ENCODE measurements at places on chromosomes 5 and 9.

DNA sequence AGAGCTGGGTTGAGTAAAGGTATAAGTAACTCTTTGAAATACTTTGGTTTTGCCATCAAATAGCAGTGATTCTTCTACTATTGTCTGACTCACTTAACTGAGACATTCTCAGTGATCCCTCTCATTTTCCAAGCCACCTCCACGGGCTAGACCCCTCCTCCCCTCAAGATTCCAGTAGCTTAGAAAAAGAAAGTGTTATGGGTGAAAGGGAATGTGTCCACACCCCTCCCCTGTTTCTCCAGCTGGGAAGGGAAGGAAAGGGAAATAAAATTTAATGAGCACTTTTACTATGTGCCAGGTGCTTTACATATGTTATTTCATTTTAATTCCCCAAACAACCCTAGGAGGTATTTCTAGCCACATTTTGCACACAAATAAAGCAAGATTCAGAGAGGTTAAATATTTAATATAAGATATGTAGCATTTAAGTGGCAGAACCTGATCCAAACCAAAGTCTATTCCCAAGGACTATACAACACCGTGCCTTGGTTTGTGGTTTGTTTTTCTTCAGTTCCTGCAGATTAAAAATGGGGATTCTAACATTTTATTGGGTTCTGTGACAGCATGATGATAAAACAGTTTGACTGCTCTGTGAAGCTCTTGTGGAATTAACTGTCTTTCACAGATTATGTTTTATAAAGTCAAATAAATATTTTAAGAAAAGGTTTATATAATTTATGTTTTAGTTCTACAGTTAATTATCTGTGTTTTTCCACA, 135.9 kb downstream of the ZSWIM6 start:
- DNase-seq = no peak

DNA sequence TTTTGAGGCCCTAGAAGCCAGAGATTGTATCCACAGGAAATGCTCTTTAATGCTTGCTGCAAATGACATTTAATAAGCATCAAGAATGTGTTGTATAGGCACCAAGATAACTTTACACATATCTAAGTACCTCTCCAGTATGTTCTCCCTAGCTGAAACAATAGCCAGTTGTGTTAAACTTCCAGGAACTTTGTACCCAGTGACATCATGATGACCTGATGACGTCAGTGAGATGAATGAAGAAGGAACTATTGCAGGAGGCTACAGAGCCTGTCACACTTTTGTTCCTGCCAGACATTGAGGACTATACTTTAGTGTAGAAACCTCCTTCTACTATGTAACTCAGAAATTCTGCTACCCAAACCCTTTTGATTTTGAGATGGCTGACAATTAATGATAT, 129.8 kb downstream of the CD180 start:
- no peak for DNase-seq

GRCh38 chr9:13915131-13915530, 398.8 kb downstream of the NFIB start:
- DNase-seq = no peak

- DNase-seq = no peak
These were observed 83.8 kb downstream of the TRIO start for GRCh38 chr5:14226992-14227391.

DNA sequence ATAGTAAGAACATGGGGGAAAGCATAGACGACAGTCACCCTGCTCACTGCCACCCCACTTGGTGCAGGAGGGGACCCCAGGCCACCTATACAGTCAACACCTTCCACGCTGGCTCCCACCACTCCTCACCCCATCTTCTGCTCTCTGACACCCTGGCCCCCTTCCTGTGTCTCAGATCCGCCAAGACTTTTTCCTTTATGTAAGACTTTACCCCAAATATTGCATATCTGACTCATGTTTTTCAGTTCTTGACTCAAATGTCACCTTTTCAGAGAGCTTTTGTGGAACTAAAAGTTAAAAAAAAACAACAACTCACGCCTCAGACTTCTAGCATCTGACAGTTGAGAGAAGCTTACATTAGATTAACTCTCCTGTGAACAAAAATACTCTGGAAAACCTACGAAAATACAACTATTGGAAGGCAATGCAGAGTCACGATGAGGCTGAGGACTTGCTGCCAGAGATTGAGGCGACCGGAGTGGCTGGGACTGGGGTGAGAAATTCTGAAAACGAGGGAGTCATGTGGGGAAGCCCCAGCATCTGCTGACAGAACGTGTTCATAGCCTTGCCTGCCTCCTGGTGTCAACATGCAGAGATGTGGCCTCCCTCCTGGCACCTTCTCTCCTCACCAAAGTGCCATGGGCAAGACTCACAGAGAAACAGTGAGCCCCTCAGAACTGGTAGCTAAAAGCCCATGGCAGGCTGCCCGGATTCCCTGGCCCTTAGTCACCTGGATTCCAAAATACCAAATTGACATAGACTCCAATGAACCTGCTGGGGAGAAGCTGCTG, 22.4 kb upstream of the FCN2 start:
- no peak for DNase-seq

- no peak for DNase-seq
These were observed at the start of gene GFRA3 for GRCh38 chr5:138274189-138274853. Gene GFRA3 (minus strand): TSS chr5:138274621. CDS start chr5:138274424, 197 bp downstream.

- no peak for DNase-seq
These were observed 184.6 kb downstream of the ACTL7B start for GRCh38 chr9:108671176-108671575.

- no peak for DNase-seq
These were observed 947.2 kb upstream of the ARRDC3 start for GRCh38 chr5:92330365-92330764.

- DNase-seq = no peak
These were observed 2300.3 kb downstream of the MAT2B start for GRCh38 chr5:165805756-165806155.

- no peak for DNase-seq
These were observed 87.7 kb upstream of the TRIM32 start for GRCh38 chr9:116599342-116599884.

DNA sequence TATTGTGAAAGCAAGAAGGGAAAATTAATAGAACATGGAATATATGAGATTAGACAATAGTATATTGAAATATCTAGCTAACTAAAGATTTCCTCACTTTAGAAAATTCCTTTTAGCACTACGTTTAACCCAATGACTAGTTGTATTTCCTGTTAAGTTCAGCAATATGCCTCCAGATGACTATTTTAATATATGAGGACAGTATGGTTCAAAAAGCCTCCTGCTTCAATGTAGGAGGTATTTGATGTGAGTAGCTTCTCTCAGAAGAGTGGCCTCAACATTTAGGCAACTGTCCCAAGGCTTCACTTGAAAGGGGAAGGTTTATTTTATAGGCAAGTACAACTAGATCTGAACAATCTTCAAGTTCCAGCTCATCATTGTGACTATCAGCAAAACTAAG, 2.0 kb upstream of the MEF2C start:
- no peak for DNase-seq

DNA sequence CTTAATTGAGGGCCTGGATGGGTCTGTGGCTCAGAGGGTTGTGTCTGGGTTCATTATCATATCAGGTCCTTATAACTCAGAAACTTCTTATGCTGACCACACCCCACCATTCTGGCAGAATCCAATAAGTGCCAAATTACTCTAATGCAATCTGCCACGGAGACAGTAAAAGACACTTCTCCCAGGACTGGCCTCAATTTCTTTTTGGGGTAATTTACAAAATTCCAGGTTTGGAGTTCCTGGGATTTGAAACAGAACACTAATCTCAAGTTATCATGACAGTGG, 187.8 kb downstream of the GNAQ start:
- no peak for DNase-seq

- DNase-seq = no peak
These were observed 328.2 kb downstream of the TUSC1 start for GRCh38 chr9:25350011-25350410.

GRCh38 chr5:115801152-115801551, 15.3 kb downstream of the CDO1 start:
- no peak for DNase-seq

GRCh38 chr5:143019614-143020515, 249.7 kb downstream of the ARHGAP26 start:
- DNase-seq = no peak
